Hematopoietic multipotent progenitor cell treated with erythropoietin and hydrocortisone succinate and interleukin-3 and kit ligand, for 6 days (in vitro differentiated cells): ENCODE measurements at places on chromosomes 12 and 14.

- DNase-seq, result no peak
These were observed 260.5 kb downstream of the RAD51B start for GRCh38 chr14:68079941-68080697.

DNA sequence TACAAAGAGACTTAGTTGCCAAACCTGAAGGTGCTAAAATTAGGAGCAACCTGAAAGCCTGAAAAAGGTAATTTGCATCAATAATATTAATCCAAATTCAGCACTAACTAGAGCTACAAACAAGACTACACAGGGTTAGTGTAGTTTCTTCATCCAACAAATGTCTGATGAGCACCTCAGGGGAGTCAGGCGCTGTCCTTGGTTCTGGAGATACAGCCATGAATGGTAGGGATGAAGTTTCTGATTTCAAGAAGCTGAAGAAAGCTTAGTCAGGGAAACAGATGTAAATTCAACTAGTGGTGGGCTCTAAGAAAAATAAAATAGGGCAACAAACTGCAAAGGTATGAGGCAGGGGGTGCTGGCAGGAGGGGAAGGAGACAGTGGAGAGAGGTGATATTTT is 266.3 kb downstream of the GLT1D1 start:
- DNase-seq, result no peak

GRCh38 chr12:78680596-78680995 is 184.0 kb upstream of the SYT1 start:
- no peak for DNase-seq

- peak; percentile 69 for DNase-seq
These were observed 61.4 kb upstream of the ELK3 start for GRCh38 chr12:96132819-96133218.

- peak; percentile 93 for DNase-seq
These were observed at the start of gene TESPA1 for GRCh38 chr12:54984658-54985376. TSS of gene TESPA1 (minus strand) at chr12:54984762. CDS start at chr12:54974562, 10,200 bp downstream.

DNA sequence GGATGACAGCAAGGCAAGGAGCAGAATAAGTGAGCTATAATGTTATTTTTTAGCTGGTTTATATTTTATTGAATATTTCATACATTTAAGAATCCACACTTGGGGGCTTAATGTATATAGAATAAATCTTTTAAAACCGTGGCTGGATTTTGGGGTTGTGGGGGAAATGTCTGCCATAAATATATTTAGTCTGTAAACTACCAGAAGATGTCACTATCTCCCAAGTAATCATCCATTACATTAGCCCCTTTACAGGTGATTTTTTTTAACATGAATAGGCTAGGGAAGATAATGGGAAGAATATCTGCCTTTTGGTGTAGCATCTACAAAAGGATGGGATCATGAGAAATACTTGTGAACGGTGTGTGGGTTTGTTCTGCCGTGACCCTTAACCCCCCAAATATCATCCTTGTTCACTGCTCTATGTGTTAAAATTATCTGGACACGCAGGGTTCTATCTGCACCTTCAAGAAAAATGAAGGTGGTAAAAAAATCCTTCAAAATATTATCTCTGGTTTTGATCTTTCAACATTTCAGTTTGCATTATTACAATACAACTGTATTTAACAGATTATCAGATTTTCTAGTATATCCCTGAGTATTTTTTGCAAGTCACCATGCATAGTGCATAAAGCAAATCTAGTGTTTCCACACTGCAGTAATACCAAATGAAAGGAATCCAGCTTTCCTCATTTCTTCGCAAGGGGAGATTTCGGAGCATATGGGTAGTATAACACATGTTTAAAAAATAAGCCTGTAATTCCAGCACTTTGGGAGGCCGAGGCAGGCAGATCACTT is 8.0 kb upstream of the SLC17A8 start:
- peak; percentile 72 for DNase-seq
